ENCODE measurements at places on chromosomes 6 and 20. TPM values are rescaled to one million over a fixed set of nuclear protein-coding genes. Genes with fewer than 3 reads are reported as not detected.

DNA sequence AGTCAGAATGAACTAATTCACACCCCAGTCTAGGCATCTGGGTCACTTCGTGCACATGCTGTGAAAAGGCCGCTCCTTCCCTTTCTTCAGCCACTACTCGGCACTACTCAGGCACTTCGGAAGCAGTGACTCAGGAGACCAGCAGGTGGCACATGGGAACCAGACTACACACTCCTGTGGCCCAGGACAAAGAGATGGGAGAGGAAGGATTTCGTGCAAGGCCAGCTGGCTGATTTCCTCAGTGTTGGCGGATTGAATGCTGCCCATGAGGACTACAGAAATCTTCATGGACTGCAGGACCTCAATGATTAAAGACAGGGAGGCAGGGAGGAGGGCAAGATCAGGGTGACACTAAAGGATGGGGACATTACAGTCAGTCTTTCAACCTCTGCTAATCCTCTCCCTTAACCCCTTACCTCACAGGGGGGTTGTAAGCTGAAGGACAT lies 117.8 kb upstream of the SPACA1 start:
- peaks cover 14% of the 10 kb centered on the region for H3K4me1 ChIP-seq
- no peak overlapping the region for H3K27ac ChIP-seq
- no peaks in the 10 kb centered on the region for H3K36me3 ChIP-seq
- peak; percentile 8 for DNase-seq
- no peaks in the 10 kb centered on the region for H3K27me3 ChIP-seq

DNA sequence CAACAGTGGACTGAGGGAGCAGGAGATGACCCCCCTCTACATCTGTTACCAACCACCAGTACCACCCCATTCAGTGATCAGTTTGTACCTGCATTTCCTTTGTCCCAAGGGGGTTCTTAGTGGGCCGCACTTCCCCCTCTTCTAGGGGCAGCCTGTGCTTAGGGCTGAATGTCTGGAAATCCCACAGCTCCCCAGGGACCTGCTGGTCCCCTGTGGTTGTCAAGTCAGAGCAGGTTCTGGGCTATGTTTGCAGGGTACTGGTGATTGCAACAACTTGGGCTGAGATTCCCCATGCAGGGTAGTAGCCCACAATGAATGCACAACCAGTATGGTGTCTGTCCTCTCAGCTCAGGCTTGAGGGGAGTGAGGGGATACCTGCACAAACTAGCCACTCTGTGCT lies 39.7 kb upstream of the COL10A1 start:
- DNase-seq = no peak
- no peaks in the 10 kb centered on the region for H3K36me3 ChIP-seq
- no peaks in the 10 kb centered on the region for H3K27me3 ChIP-seq
- H3K4me1 ChIP-seq = no peaks in the 10 kb centered on the region
- no peak overlapping the region for H3K27ac ChIP-seq

- no peak overlapping the region for H3K4me3 ChIP-seq
- no peak overlapping the region for H3K27ac ChIP-seq
- H3K36me3 ChIP-seq = no peaks in the 10 kb centered on the region
- peaks cover 16% of the 10 kb centered on the region for H3K4me1 ChIP-seq
- no peaks in the 10 kb centered on the region for H3K27me3 ChIP-seq
- no peak for DNase-seq
These were observed 12.9 kb upstream of the CCN6 start for GRCh38 chr6:112040956-112041355.

GRCh38 chr6:88378639-88379038 lies 212.5 kb upstream of the CNR1 start:
- no peak overlapping the region for H3K4me3 ChIP-seq
- no peaks in the 10 kb centered on the region for H3K36me3 ChIP-seq
- H3K4me1 ChIP-seq = no peaks in the 10 kb centered on the region

- no peak overlapping the region for H3K4me3 ChIP-seq
- no peaks in the 10 kb centered on the region for H3K36me3 ChIP-seq
- no peak overlapping the region for H3K27ac ChIP-seq
- no peaks in the 10 kb centered on the region for H3K27me3 ChIP-seq
- no peak for DNase-seq
These were observed 536.2 kb downstream of the CBLN4 start for GRCh38 chr20:55469074-55469473.

- no peak for DNase-seq
- no peaks in the 10 kb centered on the region for H3K36me3 ChIP-seq
- no peak overlapping the region for H3K4me3 ChIP-seq
- H3K4me1 ChIP-seq = no peaks in the 10 kb centered on the region
- no peaks in the 10 kb centered on the region for H3K27me3 ChIP-seq
These were observed 53.5 kb upstream of the NXT1 start for GRCh38 chr20:23296841-23297701.

GRCh38 chr6:159739341-159739740 lies 12.0 kb downstream of the WTAP start:
- DNase-seq = no peak
- H3K36me3 ChIP-seq = no peaks in the 10 kb centered on the region
- H3K27me3 ChIP-seq = no peaks in the 10 kb centered on the region
- H3K4me3 ChIP-seq = no peak overlapping the region
- no peak overlapping the region for H3K27ac ChIP-seq

- no peaks in the 10 kb centered on the region for H3K4me1 ChIP-seq
- no peaks in the 10 kb centered on the region for H3K27me3 ChIP-seq
- DNase-seq = no peak
These were observed 75.3 kb downstream of the SSR1 start for GRCh38 chr6:7237653-7238188.

DNA sequence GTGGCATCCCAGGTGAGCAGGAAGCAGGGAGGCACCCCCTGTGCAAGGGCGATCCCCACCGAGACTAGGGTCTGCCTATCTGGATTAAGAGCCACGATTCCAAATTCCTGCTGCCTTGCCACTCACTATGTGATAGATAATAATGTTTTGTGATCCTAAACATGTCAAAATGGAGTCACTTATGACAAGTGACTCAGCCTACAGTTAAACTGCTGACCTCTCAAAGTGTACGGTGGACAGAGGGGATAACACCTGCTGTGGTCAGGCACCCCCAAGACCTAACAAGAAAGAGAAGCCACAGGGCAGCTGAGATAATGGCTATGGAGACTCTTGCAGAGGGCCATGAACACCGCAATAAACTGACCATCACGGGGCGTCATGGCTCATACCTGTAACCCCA lies 16.0 kb upstream of the SNTA1 start:
- no peak for DNase-seq
- peaks cover 4% of the 10 kb centered on the region for H3K4me1 ChIP-seq
- no peaks in the 10 kb centered on the region for H3K36me3 ChIP-seq
- no peaks in the 10 kb centered on the region for H3K27me3 ChIP-seq
- H3K4me3 ChIP-seq = no peak overlapping the region
- H3K27ac ChIP-seq = no peak overlapping the region

- H3K4me3 ChIP-seq = no peak overlapping the region
- peaks cover 4% of the 10 kb centered on the region for H3K4me1 ChIP-seq
- DNase-seq = no peak
- H3K27me3 ChIP-seq = peaks cover 9% of the 10 kb centered on the region
- no peak overlapping the region for H3K27ac ChIP-seq
These were observed 56.2 kb upstream of the EPB41L1 start for GRCh38 chr20:36098364-36098763.

- no peak overlapping the region for H3K4me3 ChIP-seq
- no peaks in the 10 kb centered on the region for H3K27me3 ChIP-seq
- no peak for DNase-seq
- no peaks in the 10 kb centered on the region for H3K36me3 ChIP-seq
- no peaks in the 10 kb centered on the region for H3K4me1 ChIP-seq
- no peak overlapping the region for H3K27ac ChIP-seq
These were observed 293.2 kb downstream of the NRN1 start for GRCh38 chr6:5713519-5713918.

DNA sequence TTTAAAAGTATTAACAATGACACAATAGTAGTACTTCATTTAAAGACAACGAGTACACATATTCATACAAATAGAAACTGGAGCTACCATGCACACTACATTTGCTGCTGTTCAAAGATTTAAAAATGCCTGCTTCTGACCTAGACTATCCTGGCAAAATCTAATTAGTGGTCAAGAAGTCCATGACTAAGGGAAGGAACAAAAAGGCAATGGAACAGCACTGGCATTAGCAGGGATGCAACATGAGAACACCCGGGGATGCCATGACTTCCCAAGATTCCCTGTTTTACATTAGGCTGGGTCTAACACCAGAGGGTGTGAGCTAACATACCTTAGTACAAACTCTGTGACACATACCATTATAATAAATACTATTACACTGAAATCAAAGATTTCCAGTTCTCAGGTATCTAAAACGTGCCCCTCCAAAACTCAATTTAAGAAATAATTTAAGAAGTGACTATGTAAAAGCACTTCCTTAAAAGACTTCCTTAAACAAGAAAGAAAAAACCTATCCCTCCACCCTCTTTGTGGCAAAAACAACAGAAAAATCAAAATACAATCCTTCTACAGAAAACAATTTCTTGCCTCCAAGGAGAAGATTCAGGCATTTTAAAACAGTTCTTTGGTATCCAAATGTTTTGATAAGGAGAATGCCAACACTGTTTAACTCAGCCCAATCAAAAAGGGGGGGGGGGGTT lies 25.5 kb downstream of the CHD6 start:
- H3K27ac ChIP-seq = no peak overlapping the region
- peaks cover 3% of the 10 kb centered on the region for H3K36me3 ChIP-seq
- no peaks in the 10 kb centered on the region for H3K4me1 ChIP-seq
- no peak overlapping the region for H3K4me3 ChIP-seq
- H3K27me3 ChIP-seq = no peaks in the 10 kb centered on the region
- no peak for DNase-seq

DNA sequence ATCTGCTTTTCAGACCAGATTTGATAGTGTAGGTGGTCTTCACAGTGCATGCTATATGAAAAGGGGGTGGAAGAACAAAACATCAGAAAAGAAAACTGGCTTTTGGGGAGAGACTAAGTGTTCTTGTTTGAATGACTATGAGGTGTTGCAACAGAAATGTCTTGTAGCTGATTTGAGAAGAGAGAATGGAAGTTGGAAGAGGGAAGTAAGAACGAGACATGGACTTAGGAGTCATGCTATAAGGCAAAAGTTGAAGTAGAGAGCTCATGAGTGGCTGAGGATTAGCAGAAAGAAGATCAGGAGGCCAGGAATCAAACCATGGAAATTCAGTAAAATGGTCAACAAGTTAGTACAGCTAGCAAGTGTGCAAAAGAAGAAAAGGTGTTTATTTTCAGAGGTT lies 32.1 kb downstream of the FNDC1 start:
- H3K4me3 ChIP-seq = no peak overlapping the region
- DNase-seq = no peak
- H3K27ac ChIP-seq = no peak overlapping the region
- no peaks in the 10 kb centered on the region for H3K4me1 ChIP-seq
- no peaks in the 10 kb centered on the region for H3K36me3 ChIP-seq

- H3K36me3 ChIP-seq = peaks cover 75% of the 10 kb centered on the region
- peaks cover 5% of the 10 kb centered on the region for H3K4me1 ChIP-seq
- H3K27ac ChIP-seq = no peak overlapping the region
- H3K27me3 ChIP-seq = no peaks in the 10 kb centered on the region
- no peak overlapping the region for H3K4me3 ChIP-seq
These were observed 67.4 kb downstream of the IGF2R start for GRCh38 chr6:160036331-160036695.

The BIRC7 gene
- total RNA-seq = not detected

The ESR1 gene
- 7.3 TPM for total RNA-seq

The PGBD1 gene
- 2.0 TPM for total RNA-seq

The TTLL9 gene
- not detected for total RNA-seq

The SFTA2 gene
- not detected for total RNA-seq

The AIF1 gene
- total RNA-seq = 54.3 TPM

Data from T-cell (primary cell).